ENCODE measurements at places on chromosomes 7 and 10.
A peak's percentile ranks its signal among the peaks of the same experiment; 100 is the strongest.

DNA sequence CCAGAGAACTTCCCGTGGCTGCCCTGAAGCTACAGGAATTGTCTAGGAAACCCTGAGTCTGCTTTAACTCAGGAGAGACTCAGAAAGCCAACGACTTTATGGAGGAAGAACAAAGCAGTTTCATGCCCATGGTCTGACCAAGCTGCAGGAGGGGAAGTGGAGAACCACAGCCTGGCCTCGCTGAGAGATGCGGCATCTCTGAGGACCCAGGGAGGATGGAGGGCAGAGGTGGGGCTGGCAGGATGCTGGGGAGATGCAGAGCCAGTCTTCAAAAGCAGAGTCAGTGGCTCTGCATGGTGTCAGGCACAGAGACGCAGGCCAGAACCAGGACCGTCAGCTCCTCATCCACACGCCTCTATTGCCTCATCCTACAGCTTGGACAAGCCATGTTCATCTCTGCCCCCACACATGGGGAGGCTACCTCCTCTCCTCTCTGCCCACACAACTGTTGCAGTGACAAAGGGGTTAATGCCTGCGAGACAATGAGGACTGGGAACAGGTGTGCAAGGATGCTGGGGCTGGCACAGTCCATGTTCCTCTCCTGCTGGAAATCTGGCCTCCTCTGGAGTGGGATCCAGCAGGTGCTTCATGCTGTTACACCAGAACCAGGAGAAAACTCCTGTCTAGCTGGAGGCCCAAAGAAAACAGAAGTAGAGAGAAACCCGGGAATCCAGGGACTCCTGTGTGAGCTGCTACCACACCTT lies 267.0 kb downstream of the PLXNA4 start:
- no peak for DNase-seq
- no peaks in the 10 kb centered on the region for H3K36me3 ChIP-seq
- no peak overlapping the region for H3K27ac ChIP-seq
- no peak overlapping the region for H3K4me3 ChIP-seq
- H3K4me1 ChIP-seq, result no peaks in the 10 kb centered on the region
- no peaks in the 10 kb centered on the region for H3K27me3 ChIP-seq

DNA sequence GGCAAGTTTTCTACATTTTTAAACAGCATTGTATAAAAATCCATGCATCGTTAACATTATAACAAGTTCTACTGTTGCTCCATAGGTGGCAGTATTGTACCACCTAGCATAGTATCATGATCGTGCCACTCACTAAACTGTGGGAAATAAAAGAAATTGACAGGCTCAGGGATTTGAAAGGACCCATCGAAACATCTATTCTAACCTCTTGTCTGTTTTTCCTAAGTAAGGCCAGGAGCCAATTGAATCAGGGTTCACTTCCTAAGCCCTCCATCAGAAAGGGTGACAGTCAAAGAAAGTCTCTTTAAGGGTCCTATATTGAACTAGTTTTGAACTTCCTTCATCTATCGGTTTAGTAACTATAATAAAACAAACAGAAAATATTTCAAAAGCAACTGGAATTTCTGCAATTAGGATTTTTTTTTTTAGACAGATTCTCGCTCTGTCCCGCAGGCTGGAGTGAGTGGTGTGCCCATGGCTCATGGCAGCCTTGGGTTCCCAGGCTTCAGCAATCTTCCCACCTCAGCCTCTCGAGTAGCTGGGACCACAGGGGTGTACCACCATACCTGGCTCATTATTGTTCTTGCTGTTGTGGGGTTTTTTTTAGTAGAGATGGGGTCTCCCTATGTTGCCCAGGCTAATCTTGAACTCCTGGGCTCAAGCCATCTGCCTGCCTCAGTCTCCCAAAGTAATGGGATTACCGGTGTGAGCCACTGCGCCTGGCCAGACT lies 9.4 kb downstream of the HACD1 start:
- no peaks in the 10 kb centered on the region for H3K4me1 ChIP-seq
- H3K27me3 ChIP-seq, result no peaks in the 10 kb centered on the region
- no peak for DNase-seq
- no peak overlapping the region for H3K4me3 ChIP-seq
- H3K36me3 ChIP-seq, result no peaks in the 10 kb centered on the region

DNA sequence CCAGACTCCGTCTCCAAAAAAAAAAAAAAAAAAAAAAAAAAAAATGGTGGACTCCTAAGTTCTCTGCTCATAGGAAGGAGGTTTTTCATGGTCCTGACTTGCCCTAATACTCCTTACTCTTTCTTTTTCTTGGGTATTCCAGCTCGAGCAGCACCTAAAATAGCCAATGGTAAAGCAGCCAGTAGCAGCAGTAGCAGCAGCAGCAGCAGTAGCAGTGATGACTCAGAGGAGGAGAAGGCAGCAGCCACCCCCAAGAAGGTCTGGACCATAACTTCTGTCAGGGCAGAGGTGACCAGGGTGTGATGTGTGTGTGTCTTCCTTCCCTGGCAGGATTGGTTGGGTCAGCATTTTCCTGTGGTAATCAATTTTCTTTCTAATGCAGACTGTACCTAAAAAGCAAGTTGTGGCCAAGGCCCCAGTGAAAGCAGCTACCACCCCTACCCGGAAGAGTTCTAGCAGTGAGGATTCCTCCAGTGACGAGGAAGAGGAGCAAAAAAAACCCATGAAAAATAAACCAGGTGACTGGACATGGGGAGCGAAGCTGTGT lies 6.9 kb downstream of the NOLC1 start:
- H3K27me3 ChIP-seq, result no peaks in the 10 kb centered on the region
- H3K4me1 ChIP-seq, result peaks cover 10% of the 10 kb centered on the region
- peaks cover 20% of the 10 kb centered on the region for H3K36me3 ChIP-seq
- no peak overlapping the region for H3K4me3 ChIP-seq
- H3K27ac ChIP-seq, result no peak overlapping the region

GRCh38 chr10:110812583-110812982 lies 59.1 kb upstream of the PDCD4 start:
- no peaks in the 10 kb centered on the region for H3K36me3 ChIP-seq
- no peak overlapping the region for H3K27ac ChIP-seq
- no peak for DNase-seq
- H3K27me3 ChIP-seq, result no peaks in the 10 kb centered on the region
- H3K4me1 ChIP-seq, result peaks cover 1% of the 10 kb centered on the region

GRCh38 chr10:130188195-130189175 lies 52.3 kb downstream of the GLRX3 start:
- H3K27me3 ChIP-seq, result no peaks in the 10 kb centered on the region
- DNase-seq, result no peak
- peaks cover 20% of the 10 kb centered on the region for H3K36me3 ChIP-seq
- H3K4me1 ChIP-seq, result peaks cover 12% of the 10 kb centered on the region
- no peak overlapping the region for H3K4me3 ChIP-seq
- no peak overlapping the region for H3K27ac ChIP-seq

- no peaks in the 10 kb centered on the region for H3K27me3 ChIP-seq
- peak overlapping the region; percentile 31 for H3K4me3 ChIP-seq
- no peaks in the 10 kb centered on the region for H3K36me3 ChIP-seq
- no peak overlapping the region for H3K27ac ChIP-seq
- peak; percentile 72 for DNase-seq
Observed at GRCh38 chr7:132614428-132615318, 38.4 kb upstream of the PLXNA4 start.

- H3K4me3 ChIP-seq, result no peak overlapping the region
- H3K27me3 ChIP-seq, result no peaks in the 10 kb centered on the region
- H3K36me3 ChIP-seq, result no peaks in the 10 kb centered on the region
- H3K4me1 ChIP-seq, result peaks cover 33% of the 10 kb centered on the region
- H3K27ac ChIP-seq, result no peak overlapping the region
Observed at GRCh38 chr10:43940898-43941837, 292.5 kb upstream of the ZNF32 start.

DNA sequence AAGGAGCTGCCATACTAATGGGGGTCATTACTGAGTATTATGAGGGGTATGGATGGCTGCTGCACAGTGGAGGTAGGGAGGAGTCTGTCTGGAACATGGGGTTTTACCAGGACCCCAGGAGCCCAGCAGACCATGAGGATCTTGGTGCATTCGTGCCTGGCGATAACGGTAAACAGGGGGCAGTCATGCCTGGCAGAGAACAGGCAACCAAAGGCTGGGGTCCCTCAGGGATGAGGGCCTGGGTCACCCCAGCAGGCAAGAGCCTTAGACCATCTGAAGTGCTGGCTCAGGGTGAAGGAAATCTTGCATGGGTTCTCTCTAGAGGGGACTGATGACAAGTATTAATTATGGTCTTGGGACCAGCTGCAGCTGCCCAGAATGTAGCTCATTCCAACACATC lies 46.1 kb downstream of the MYL10 start:
- peaks cover 6% of the 10 kb centered on the region for H3K4me1 ChIP-seq
- peak; percentile 58 for DNase-seq
- H3K4me3 ChIP-seq, result no peak overlapping the region
- no peaks in the 10 kb centered on the region for H3K36me3 ChIP-seq
- H3K27me3 ChIP-seq, result no peaks in the 10 kb centered on the region
- H3K27ac ChIP-seq, result no peak overlapping the region

DNA sequence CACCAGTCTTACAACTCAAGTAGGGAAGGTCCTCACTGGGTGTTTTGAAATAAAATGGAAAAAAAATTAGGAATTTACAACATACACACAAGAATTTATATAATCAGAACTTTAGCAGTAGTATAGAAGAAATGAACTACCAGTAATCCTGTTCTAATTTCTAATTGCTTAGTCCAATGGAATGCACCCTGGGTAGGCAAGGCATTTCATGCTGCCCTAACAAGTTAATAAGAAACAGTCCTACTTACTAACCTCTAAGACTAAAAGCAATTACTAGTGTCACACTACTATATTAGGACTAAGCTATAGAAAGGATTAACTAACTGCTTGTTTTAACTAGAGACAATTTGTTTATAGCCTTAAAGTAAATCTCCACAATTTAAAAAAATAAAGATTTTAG lies 158.1 kb downstream of the BTAF1 start:
- H3K27ac ChIP-seq, result no peak overlapping the region
- no peak overlapping the region for H3K4me3 ChIP-seq
- no peaks in the 10 kb centered on the region for H3K27me3 ChIP-seq
- DNase-seq, result no peak

GRCh38 chr7:16975712-16976111 lies 93.9 kb upstream of the AGR3 start:
- no peak for DNase-seq
- no peaks in the 10 kb centered on the region for H3K27me3 ChIP-seq
- no peak overlapping the region for H3K27ac ChIP-seq
- H3K36me3 ChIP-seq, result no peaks in the 10 kb centered on the region

DNA sequence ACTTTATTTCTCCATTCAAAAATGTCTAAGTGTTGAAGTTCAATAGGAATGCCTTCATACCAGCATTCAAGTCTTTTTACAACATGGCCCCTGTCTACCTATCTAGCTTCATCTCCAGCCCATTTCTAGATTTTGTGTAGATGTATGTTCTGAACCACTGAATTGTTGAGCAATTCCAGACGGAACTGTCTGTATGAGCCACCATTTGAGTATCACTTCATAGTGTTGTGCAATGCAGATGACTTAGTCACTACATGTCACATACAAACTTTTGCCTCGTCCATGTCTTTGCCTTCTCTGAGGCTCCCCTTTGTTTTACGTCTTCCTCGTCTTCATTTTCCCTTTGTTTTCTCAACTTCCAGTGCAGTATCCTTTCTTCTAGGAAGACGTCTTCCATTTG lies 118.1 kb downstream of the INHBA start:
- no peak overlapping the region for H3K4me3 ChIP-seq
- DNase-seq, result no peak
- no peaks in the 10 kb centered on the region for H3K27me3 ChIP-seq
- H3K4me1 ChIP-seq, result no peaks in the 10 kb centered on the region
- H3K36me3 ChIP-seq, result no peaks in the 10 kb centered on the region

GRCh38 chr10:120644556-120645410 lies 187.8 kb downstream of the PLPP4 start:
- DNase-seq, result no peak
- H3K4me3 ChIP-seq, result no peak overlapping the region
- no peaks in the 10 kb centered on the region for H3K36me3 ChIP-seq
- H3K4me1 ChIP-seq, result no peaks in the 10 kb centered on the region
- no peaks in the 10 kb centered on the region for H3K27me3 ChIP-seq
- no peak overlapping the region for H3K27ac ChIP-seq

DNA sequence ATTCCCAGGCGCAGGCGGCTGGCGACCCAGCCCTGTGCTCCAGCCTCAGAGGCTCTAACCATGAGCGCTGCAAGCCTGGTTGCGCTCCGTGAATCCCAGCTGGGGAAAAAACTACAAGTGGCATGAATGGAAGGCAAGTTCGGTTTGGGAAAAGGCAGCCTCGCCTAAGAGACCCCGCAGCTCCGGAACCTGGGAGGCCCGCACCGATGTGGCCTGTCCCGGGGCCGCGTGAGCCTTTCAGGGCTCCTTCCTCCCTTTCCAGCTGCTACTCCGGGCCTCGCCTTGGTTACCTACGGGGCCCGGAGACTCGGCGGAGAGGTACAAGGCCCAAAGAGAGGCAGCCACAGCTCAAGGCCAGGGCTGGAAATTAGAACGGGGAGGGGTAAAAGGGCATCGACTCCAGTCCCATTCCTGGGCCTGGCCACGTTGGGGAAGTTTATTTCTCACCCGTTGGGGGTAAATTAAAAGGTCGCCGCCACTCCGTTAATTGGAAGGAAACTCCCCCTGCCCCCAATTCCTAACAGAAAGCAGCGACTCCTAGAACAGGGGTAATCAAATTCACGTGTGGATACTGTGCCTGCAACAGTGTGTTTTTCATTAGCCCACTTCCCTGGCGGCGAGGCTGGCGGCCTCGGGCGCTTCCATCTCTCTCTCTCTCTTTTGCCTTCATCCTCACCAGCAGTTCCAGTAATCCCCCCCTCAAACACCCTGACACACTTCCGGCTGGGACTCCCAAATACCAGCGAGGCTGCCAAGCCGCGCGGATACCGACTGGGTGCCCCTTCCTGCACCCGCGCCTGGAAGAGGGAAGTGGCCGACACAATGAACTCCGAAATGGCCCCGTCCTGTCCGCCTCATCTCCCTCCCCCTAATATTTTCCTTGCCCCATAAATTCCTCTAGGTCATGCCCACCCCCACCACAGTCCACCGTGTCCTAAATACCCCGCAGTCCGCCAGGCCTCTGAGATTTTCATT lies 1.5 kb upstream of the HOXA9 start:
- H3K27me3 ChIP-seq, result no peaks in the 10 kb centered on the region
- peaks cover 36% of the 10 kb centered on the region for H3K4me1 ChIP-seq

Data from vagina (tissue), 2 donors.